CD4-positive, alpha-beta T cell treated with Interleukin-15 for 4 hours (primary cell): ENCODE measurements at places on chromosomes 1 and 21.
A peak's percentile ranks its signal among the peaks of the same experiment; 100 is the strongest.

GRCh38 chr1:185966471-185966870, 232.3 kb downstream of the HMCN1 start:
- DNase-seq, result no peak

DNA sequence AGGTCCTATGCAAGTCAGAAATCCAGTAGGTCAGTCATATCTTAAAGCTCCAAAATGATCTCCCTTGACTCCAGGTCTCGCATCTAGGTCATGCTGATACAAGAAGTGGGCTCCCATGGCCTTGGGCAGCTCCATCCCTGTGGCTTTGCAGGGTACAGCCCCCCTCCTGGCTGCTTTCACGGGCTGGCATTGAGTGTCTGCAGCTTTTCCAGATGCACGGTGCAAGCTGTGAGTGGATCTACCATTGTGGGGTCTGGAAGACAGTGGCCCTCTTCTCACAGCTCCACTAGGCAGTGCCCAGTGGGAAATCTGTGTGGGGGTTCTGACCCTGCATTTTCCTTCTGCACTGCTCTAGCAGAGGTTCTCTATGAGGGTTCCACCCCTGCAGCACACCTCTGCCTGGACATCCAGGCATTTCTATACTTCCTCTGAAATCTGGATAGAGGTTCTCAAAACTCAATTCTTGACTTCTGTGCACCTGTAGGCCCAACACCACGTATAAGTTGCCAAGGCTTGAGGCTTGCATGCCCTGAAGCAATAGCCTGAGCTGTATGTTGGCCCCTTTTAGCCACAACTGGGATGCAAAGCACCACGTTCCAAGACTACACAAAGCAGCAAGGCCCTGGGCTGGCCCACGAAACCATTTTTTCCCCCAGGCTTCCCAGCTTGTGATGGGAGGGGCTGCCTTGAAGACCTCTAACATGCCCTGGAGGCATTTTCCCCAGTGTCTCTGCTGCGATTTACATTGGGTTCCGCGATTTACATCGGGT, 472.7 kb downstream of the NPHP4 start:
- DNase-seq, result no peak

- no peak for DNase-seq
These were observed 57.3 kb upstream of the BCAR3 start for GRCh38 chr1:93738926-93739325.

DNA sequence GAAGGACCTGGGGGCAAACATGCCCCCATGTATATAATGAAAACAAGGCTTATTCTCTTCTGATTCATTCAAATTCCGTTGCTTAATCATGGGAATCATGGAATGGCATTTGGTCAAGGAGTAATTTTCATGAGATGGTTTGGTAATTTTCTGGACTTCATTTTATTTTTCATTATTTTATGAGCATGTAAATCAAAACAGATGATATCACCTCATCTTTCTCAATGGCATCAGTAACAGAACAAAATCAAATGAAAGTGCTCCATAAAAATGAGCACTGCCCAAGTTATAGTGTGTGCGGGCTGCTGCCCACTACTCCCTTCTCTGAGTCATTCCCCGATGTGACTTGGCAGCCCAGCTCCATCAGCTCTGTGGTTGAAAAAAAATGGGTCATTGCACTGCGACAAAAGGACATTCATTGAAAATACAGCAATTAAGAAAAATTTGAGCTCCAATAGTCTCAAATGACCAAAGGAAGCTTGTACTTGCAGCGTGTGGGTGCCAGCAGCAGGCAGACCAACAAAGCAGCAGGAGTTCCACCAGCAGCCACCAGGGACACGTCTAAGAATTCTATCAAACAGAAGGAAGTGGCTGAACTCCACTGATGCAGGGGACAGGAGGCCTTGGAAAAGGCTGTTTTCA, 84.3 kb upstream of the VAV3 start:
- no peak for DNase-seq

DNA sequence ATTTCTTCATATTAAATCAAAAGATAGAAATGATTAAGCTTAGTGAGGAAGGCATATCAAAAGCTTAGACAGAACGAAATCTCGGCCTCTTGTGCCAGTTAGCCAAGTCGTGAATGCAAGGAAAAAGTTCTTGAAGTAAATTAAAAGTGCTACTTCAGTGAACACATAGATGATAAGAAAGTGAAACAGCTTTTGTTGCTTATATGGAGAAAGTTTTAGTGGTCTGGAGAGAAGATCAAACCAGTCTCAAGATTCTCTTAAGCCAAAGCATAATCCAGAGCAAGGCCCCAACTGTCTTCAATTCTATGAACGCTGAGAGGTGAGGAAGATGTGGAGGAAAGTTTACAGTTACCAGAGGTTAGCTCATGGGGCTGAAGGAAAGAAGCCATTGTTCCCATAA, 88.4 kb downstream of the ADGRL2 start:
- no peak for DNase-seq

DNA sequence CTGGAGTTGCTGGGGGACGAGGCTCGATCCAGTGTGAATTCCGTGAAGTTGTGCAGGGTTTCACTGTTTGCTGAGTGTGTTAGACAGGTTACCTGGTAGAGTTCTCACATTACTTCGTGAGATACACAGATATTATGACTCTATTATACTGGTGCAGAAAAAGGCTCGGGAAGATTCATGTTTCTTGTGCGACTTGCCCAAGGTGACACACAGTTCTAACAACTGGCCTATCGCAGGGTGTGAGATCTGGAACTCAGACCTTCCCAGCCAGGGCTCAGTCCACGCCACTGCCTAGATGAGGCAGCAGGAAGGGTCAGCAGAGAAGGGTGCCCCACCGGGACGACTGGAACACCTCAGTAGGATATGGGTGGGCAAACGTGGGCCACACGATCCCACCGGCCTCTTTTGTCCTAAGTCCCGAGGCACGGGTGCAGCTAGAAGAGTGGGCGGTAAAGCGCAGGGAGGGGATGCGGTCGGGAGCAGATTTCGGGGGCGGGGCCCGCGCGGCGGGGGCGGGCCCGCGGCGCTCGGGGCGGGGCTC, 296 bp upstream of the RNPEP start:
- DNase-seq, result peak; percentile 64

- peak; percentile 44 for DNase-seq
These were observed at the start of gene DISP3 for GRCh38 chr1:11478571-11479374. DISP3 (plus strand) TSS chr1:11479155; CDS start chr1:11500993, 21,838 bp downstream.

GRCh38 chr1:30868833-30869435, 39.6 kb downstream of the SDC3 start:
- no peak for DNase-seq

GRCh38 chr1:156848461-156849150, 10.3 kb downstream of the INSRR start:
- peak; percentile 61 for DNase-seq

- no peak for DNase-seq
These were observed 76.5 kb upstream of the FGGY start for GRCh38 chr1:59220356-59220755.

DNA sequence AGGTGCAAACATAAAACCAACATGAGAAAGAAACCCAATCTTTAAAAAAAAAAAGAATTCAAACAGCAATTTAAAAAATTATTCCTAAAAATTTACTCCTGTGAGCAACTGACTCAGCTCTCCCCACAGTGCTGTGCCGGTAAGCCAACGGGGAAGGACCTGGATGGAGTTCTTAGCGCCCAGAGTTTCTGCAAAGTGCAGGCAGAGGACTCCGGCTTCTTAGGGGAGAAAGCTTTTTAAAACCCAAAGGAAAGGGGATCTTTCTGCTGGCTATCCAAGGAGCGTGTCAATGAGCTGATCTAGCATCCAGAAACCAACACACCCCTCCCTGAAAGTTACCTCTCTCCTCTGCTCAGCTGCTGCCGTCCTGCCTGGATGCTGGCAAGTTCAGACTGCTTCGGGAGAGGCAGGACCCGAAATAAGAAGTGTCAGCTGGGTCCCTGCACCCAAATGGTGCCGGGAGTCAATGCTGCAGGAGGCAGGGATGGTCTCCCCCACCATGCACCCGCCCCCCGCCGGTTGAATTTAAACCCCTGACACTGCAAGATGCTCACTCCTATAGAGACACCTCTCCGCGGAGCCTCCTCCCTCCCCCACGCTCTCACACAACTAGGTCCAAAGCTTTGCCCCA, 32.2 kb upstream of the H6PD start:
- no peak for DNase-seq

DNA sequence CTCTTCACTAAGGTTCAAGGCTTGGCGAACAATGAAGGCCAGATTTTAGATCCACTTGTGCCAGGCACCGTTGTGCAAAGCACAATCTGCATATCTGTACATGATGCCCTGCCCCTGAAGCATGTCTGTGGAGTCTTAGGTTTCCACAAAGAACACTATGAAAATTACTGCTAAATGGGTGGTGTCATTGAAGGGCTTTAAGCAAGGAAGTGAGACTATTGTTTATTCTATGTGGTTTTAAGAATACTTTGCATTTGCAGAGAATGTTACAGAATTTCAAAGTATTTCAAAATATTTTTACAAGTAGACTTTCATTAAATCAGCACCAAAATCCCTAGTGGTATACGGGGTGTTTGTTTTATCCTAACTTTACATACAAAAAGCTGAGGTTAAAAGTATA, 8.8 kb downstream of the TSEN15 start:
- DNase-seq, result no peak

DNA sequence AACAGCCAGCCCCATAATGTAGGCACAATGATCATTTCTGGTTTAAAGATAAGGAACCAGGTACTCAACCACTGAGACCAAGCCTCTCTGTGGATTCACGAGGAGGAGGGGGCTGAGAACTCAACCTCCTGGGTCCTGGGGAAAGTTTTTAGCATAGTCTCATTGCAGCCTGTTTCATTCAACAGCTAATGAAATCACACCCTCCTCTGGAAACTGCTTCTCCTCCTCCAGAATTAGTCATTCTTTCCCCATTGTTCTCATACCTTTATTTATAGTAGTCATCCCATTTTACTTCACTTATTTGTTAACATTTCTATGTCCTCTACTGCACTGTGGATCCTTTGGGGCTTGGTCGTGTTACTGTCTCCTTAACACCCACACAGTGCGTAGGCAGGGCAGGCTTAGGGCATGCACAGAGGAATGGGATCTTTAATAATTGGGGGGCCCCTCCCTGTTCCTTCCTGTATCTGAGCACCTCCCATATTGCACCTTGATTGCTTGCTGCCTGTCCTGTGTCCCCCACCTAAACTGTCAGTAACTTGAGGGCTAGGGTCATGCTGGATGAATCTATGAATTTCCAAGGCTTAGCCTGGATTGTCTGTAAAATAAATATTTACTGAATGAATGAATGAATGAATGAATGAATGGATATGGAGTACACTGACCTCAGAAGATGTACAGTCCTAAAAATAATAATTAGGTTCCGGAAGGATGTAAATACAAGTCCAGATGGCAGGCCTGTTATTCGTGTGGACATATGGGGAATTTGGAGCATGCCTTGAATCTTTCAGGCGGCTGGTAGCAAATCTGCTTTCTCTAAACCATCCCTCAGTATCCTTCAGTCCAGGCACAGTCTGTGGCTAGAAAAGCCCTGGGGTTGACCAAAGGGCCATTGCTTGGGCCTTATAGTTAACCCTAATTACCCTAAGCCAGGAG, 153.8 kb upstream of the HMGB4 start:
- no peak for DNase-seq

DNA sequence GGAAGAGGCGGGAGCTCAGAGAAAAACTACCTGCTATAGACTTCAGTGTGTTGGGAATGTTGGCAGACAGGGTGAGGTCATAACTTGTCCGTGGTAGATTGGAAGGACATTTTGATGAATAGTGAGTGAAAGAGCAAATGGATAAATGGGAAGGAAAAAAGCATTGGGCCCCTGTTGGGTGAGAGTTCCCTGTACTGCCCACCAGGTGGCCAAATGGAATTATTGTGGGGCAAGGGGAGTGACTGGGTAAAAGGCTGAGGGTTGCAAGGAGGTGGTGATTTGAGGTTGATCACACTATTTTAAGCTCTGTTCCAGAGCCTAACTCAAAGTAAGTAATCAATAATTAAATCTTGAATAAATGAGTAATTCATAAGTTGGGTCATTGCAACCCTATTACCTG, 60.4 kb downstream of the MRPS6 start:
- no peak for DNase-seq

DNA sequence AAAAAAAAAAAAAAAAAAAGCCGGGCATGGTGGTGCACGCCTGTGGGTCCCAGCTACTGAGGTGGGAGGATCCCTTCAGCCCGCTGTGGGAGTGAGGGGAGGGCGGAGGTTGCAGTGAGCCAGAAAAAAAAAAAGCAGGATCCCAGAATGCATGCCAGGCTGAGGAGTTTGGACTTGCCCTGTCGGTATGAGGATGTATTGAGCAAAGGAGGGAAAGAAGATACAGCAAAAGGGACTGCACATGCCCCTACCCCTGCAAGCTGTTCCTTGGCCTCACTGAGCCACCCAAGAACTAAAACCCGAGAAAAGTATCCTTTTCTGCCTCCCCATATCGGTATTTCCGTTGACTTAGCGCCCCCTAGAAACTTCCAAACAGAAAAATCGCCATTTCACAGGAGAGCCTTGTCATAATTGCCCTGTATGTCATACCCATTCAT, 1.3 kb upstream of the GPATCH4 start:
- no peak for DNase-seq

- no peak for DNase-seq
These were observed 26.1 kb downstream of the METTL13 start for GRCh38 chr1:171807556-171807955.

DNA sequence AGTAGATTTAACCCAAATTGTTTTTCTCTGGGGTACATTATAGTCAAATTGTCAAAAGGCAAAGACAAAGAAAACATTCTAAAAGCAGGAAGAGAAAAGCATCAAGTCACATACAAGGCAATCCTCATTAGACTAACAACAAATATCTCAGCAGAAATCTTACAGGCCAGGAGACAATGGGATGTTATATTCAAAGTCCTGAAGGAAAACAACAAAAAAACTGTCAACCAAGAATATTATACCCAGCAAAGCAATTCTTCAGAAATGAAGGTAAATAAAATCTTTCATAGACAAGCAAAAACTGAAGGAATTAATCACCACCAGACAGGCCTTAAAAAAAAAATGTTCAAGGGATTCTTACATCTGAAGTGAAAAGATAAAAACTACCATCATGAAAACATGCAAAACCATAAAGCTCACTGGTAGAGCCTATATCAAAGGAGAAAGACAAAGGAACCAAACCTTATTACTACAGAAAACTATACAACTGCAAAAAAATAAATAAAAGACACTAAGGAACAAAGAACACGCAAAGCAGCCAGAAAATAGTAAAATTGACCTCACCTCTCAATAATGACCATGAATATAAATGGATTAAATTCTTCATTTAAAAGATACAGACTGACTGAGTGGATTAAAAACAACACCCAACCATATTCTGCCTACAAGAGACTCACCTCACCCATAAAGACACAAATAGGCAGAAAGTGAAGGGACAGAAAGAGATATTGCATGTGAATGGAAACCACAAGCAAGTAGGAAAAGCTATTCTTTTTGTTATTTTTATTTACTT, 113.8 kb upstream of the ZC3H11B start:
- no peak for DNase-seq

DNA sequence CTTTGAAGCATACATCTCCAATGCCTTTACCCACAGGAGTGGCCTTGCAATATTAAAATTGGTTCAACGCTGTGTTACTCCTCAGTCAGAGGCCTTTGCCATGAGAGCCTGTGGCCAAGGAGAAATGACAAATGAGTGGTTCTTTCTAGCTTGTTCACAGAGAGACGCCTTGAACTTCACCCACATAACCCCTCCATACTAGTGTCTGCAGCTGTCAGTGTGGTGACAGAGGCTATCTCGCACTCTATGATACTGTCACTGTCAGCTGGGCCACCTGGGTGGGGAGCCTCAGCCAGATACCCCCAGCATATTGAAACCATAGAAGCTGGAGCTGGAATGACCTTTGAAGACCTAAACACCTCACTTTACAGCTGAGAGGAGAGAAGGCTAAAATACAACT, 57.4 kb upstream of the LBR start:
- no peak for DNase-seq
